Fibroblast of the aortic adventitia (primary cell): ENCODE measurements at places on chromosomes 2 and 18.

DNA sequence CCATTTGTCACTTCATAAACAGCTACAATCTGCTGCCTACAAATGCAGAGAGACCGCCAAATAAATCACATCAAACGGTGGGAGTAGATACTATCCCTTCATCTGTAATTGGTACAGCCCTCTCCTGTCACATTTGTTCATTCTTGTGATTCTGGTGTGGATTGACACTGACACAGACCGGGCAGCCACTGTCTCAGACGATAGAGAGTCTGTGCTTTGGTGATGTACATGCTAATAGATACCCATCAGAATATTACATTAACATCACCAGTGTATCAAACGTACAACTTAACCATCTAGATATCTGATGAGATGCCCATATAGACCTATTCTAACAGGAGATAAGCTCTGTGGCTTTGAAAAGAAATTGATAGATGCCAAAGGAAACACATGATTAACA lies 419.7 kb upstream of the ZEB2 start:
- DNase-seq, result no peak

DNA sequence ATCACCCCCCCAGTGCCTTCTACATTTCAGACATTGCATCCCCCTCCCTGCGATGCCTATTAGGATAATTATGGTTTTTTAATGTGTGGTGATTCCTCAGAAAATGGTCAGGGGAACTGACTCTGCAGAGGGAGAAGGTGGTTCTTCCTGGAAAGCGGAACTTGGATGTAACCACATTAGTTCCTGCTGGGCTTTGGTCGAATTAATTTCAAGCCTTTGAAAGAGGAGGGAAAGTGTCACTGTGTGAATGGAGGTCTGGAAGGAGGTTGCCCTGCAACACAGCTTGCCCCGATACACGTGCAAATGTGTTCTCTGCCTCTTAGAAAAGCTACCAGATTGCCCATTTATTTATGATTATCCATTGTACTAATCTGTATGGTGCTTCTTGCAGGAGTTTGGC lies 63.2 kb upstream of the TPO start:
- no peak for DNase-seq

GRCh38 chr2:98731041-98731893 lies at the start of gene MGAT4A:
Gene MGAT4A, minus strand, starts transcription at chr2:98731132. Its CDS starts 4,800 bp downstream, at chr2:98726332.
- peak; percentile 3 for DNase-seq

- no peak for DNase-seq
These were observed 726.5 kb upstream of the PKDCC start for GRCh38 chr2:41321351-41321750.

DNA sequence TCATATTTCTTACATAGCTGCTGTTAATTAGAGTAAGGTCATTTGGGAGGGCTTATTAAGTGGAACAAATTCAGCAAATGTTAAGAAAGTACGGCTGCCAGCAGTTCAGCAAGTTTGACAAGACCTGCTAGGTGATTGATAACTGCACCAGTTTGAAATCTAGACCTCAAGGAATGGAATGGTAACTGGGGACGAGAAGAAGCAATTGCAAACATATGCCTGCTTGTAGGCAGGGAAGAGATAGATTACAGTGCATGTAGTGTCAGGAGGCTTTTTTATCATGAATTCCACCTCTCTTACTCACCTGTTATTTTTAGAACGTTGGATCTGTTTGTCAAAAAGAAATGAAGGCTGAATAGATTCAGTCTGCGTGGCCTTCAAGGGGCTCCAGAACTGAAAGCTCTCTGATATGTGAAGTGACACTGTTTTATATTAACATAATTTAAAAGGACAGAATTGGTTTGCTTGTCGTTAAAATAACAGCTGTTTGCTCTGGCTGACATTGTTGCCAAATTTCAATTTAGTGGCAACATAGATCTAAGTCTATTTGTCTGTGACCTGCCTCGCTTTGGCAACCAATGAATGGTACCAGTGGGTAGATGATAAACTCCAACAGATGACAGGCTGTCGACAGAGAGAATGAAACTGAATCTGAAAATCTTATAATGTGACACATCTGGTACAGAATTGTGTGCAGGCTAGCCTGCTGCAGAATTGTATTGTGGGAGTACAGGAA lies 199.3 kb downstream of the ZNF407 start:
- peak; percentile 79 for DNase-seq
